ENCODE measurements at places on chromosomes 3 and 15. TPM values are rescaled to one million over a fixed set of nuclear protein-coding genes. Genes with fewer than 3 reads are reported as not detected.

The NBEAL2 gene
- total RNA-seq: 163 TPM

The ALDH1A2 gene
- total RNA-seq: not detected

The AMOTL2 gene
- total RNA-seq: not detected

The ZNF385D gene
- not detected for total RNA-seq

The MOBP gene
- not detected for total RNA-seq

The TMEM108 gene
- total RNA-seq: not detected

The KY gene
- total RNA-seq: not detected

The CAMP gene
- not detected for total RNA-seq

The NMNAT3 gene
- 1.5 TPM for total RNA-seq

The FSIP1 gene
- total RNA-seq: 0.34 TPM

The MASP1 gene
- total RNA-seq: not detected

The STXBP5L gene
- not detected for total RNA-seq

The ATP13A4 gene
- total RNA-seq: 1.6 TPM

The CPNE4 gene
- not detected for total RNA-seq

The IL17RB gene
- 0.36 TPM for total RNA-seq

The MYO5C gene
- total RNA-seq: 0.53 TPM

The FAH gene
- total RNA-seq: 2.6 TPM

The ZNF80 gene
- total RNA-seq: 0.16 TPM

The PDCD10 gene
- 22.8 TPM for total RNA-seq

The LMLN gene
- total RNA-seq: 3.5 TPM

The GATM gene
- 0.55 TPM for total RNA-seq

GRCh38 chr15:96948981-96949380 lies 618.5 kb downstream of the NR2F2 start:
- no peak for DNase-seq

- DNase-seq: peak; percentile 65
Measured at GRCh38 chr3:45567730-45568172, 26.8 kb upstream of the LIMD1 start.

GRCh38 chr15:48282216-48282615 lies 49.0 kb upstream of the DUT start:
- no peak for DNase-seq

- DNase-seq: no peak
Measured at GRCh38 chr3:55320928-55321327, 166.2 kb downstream of the WNT5A start.

- no peak for DNase-seq
Measured at GRCh38 chr3:126836220-126836860, 132.3 kb downstream of the CHCHD6 start.

GRCh38 chr3:30476368-30477084 lies 129.9 kb upstream of the TGFBR2 start:
- DNase-seq: no peak

GRCh38 chr3:114290911-114291901 lies 2.6 kb upstream of the TIGIT start:
- DNase-seq: peak; percentile 86

- no peak for DNase-seq
Measured at GRCh38 chr3:23203708-23204330, 692 bp downstream of the UBE2E2 start.

- DNase-seq: no peak
Measured at GRCh38 chr3:194505791-194506415, 19.1 kb upstream of the ATP13A3 start.

DNA sequence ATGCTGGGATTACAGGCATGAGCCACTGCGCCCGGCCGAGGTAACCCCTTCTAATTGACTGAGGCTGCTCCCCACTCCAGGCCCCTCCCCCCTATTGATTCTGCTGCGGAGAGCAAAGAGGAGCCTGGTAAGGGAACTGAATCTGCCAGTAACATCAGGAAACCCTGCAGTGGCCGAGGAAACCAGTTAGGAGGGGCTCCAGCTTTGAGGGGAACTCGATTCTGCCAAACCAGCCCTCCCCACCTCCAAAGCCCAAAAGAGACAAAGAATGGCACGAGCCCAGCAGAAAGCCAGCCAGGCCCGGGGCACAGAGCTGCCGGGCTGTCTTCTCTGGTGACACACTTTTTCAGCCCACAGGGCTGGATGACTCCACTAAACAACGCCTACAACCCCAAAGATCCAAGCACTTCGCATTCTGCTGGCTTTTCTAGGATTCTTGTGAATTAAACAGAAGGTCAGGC lies 15.0 kb upstream of the ACAD9 start:
- no peak for DNase-seq

DNA sequence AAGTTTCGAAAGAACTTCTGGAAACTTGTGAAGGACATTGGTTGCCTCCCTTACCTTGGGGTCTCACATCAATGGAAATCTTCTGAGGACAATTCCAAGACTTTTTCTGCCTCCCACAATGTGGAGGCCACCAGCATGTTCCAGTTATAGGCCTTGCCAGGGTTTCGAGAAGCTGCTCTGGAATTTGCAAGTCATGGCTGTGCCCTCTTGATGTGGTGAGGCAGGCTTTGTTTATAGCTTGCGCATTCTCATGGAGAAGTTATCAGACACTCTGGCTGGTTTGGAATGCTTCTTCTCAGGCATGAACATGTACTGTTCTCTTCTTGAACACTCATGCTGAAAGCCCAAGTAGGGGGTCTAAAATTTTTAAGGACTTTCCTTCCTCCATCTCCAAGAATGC lies 4.1 kb downstream of the CXCR6 start:
- no peak for DNase-seq

DNA sequence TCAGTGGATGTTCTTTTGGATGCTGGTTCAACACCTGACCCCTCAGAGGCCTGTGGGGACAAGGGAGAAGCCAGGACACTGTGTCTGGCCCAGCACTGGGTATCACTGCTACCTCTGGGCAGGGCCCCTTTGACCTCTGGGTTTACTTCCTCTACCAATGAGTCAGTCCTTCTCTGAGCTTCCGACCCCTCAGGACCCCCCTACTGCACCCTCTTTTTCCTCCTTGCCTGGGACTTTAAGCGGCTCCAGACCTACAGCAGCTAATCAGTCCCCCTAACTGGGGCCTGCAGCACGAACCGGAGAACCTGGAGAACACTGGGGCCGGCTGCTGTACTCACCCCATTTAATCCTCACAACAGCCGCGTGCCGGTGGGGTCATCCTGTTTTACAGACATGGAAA lies 3.8 kb downstream of the CHST14 start:
- DNase-seq: no peak

DNA sequence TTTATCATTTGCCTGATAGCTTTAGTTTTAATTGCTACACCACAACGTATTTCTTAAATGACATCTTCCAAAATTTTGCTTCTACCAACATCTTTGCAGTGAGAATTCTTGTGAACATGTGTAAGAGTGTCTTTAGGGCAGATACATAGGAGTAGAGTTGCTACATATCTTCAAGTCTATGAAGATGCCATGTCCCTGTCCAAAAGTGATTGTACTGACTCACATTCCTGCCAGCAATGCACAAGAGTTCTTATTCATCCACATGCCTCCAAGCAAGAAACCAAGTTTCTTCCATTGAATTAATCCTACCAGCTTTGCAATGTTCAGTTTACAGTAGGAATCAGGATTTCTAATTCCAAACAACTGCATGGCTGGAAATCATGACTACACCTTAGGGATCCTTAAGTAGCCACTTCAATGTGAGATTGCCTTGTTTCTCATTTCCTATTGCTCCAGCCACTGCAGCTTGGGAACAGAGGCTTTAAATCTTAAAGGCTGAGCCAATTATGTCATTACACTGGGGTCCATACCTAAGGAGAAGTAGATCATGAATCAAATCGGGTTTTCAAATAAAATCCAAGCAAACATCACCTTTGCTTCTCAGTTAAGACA lies 44.5 kb downstream of the BCL2L10 start:
- no peak for DNase-seq

GRCh38 chr3:141335531-141336061 lies 32.7 kb upstream of the ZBTB38 start:
- DNase-seq: no peak

GRCh38 chr15:36632226-36632625 lies 52.8 kb downstream of the CDIN1 start:
- no peak for DNase-seq

GRCh38 chr15:89958107-89958805 lies 42.9 kb upstream of the ZNF710 start:
- no peak for DNase-seq

GRCh38 chr3:139937674-139938279 lies 2.8 kb downstream of the CLSTN2 start:
- DNase-seq: no peak

- DNase-seq: no peak
Measured at GRCh38 chr3:40129981-40130380, 179.5 kb upstream of the EIF1B start.

- DNase-seq: no peak
Measured at GRCh38 chr3:177904621-177905020, 631.6 kb upstream of the KCNMB2 start.

DNA sequence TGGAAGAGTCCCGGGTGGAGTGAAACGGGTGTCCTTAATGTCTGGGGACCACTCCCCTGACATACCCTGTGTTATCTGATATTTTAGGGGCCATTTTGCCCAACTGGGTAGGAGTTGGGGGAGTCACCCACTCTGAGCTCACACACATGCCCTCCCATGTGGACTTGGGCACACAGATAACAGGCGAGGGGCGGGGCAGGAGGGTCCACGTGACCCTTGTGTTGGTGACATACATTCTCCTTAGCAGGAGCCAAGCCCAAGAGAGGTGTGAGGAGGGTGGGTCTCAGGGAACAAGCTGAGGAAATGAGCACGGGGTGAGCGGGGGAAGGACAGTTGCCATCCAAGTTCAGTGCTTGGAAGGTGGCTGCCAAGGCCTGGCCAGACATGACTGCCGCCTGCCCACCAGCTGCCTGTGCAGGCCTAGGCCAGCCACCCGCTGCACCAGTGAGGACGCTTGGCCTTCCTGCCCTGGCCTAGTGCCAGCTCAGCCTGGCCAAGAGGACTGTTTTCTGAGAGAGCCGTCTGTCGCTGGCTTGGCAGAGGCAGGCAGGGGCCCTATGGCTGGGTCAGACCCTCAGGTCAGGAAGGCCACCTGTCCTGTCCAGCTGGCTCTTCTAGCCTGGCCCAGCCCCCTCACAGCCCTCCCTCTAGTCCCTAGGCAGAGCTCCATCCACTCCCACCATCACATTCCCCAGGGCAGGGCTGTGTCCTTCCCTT lies 31.3 kb upstream of the TMEM115 start:
- DNase-seq: no peak

- no peak for DNase-seq
Measured at GRCh38 chr15:88077296-88078020, 179.1 kb downstream of the NTRK3 start.

GRCh38 chr15:31504462-31504839 lies 177.8 kb downstream of the KLF13 start:
- no peak for DNase-seq

- no peak for DNase-seq
Measured at GRCh38 chr3:29754346-29754745, 473.5 kb downstream of the RBMS3 start.

GRCh38 chr3:192332386-192333291 lies 394.7 kb downstream of the FGF12 start:
- DNase-seq: no peak

DNA sequence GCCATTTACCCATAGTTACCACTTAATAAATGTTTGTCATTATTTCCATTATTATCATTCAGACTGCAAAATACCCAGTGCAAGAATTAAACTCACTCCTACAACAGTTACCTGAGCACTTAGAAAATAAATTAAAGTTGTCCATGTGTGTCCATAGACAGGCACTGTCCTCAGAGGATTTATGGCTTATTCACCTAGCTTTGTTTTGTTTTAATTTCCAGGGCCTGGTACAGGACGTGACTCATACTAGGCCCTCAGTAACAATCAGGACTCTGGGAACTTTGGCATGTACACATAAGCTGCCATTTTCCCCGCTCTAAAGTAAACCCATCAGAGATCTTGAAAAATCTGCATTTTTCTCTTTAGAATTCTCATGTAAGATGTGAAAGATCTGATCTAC lies 458.5 kb upstream of the ARRDC4 start:
- DNase-seq: no peak

DNA sequence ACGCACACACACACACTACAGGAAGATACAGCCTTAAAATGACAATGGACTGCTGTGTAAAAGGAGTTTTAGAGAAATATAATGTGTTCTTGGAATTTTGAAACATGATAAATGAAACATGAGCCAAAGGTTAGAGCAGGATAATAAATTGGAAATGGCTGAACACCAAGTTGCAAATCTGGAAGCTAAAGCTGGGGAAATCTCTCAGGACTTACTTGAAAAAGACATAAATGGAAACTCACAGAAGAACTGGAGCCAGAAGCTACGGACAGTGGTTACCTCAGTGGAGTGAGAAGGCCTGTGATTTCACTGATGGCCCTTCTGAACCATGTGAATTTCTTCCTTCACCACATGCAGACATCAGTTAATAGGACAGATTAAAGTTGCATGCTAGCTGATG lies 37.3 kb upstream of the ATP10A start:
- no peak for DNase-seq

GRCh38 chr3:53286727-53287126 lies 30.9 kb upstream of the TKT start:
- DNase-seq: no peak

- no peak for DNase-seq
Measured at GRCh38 chr15:88378188-88378637, 89.0 kb downstream of the MRPL46 start.

All from CD4-positive, alpha-beta T cell (primary cell).